RPMI7951 (cell line): ENCODE measurements at places on chromosomes 11 and 22.

GRCh38 chr11:61580271-61580888, 496 bp downstream of the SYT7 start:
- no peak for DNase-seq

DNA sequence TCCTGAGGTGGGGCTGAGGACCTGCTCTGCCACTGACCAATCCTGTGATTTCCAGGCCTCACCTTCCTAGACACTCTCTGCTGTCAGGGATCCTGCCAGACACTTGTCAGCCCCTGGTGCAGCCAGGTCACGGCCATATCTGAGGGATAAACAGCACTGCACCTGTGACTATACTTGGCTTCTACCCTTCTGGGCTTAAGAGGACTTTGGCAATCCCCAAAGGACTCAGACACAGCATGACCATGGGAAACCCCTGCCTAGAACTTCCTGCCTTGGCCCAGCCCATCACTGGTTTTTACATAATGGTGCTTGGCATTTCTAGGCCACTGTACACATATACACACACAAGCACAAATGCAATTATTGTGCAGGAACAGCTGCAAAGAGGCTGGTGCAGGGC, 11.6 kb upstream of the OLFML1 start:
- no peak for DNase-seq

DNA sequence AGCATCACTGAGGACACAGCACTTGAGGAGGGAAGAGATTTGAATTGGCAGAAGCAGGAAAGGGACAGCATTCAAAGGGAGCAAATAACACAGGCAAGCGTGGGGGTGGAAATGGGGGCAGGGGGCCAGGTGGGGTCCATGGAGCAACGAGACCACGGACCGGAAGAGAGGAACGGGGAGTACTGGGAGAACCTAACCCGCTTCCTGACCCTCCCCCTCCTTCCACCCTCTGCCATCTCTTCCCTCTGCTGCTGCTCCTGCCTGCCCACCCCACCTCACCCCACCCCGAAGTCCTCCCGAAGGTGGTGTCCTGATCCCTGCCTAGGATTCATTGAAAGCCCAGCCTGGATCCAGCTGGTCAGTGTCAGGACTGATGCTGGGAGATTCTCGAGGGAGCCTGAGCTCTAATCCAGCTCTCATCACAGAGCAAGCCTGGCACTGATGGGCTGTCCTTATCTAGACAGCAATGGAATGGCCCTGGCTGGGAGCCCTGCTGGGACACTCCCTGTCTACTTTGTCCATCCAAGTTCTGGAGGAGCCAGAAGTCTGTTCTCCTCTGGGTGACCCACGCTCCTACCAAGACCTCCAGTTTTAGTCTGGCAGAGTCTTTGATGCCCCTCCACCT, 105.0 kb downstream of the TRIM29 start:
- no peak for DNase-seq

GRCh38 chr22:25497181-25497641, 67.3 kb upstream of the GRK3 start:
- peak; percentile 60 for DNase-seq

- no peak for DNase-seq
Measured at GRCh38 chr11:38392176-38392575, 1794.1 kb upstream of the RAG2 start.

DNA sequence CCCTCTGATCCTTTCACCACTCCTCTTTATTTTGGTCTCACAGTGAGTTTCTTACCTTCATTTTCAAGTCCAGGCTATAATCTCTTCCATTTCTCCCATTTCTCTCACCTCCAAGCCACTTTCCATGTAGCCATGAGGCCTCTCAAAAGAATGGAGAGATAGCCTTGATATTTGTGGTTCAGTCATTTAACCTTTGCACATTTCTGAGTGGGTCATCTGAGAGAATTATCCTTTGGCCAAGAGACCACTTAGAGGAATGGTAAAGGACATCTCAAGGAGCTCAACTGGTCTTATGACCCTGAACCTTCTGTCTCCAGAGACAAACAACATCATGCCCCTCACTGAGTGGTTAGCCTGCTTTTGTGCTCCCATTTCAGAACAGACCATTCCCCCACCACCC, 121.1 kb downstream of the KIRREL3 start:
- DNase-seq, result no peak
